ENCODE measurements at places on chromosomes 12 and 14. TPM values are rescaled to one million over a fixed set of nuclear protein-coding genes. Genes with fewer than 3 reads are reported as not detected.

- no peak for DNase-seq
Observed at GRCh38 chr12:60494244-60494643, 898.4 kb downstream of the SLC16A7 start.

- DNase-seq: no peak
Observed at GRCh38 chr12:101608301-101609133, 13.7 kb downstream of the MYBPC1 start.

GRCh38 chr12:96578526-96579125 is 89.2 kb downstream of the CFAP54 start:
- no peak for DNase-seq

DNA sequence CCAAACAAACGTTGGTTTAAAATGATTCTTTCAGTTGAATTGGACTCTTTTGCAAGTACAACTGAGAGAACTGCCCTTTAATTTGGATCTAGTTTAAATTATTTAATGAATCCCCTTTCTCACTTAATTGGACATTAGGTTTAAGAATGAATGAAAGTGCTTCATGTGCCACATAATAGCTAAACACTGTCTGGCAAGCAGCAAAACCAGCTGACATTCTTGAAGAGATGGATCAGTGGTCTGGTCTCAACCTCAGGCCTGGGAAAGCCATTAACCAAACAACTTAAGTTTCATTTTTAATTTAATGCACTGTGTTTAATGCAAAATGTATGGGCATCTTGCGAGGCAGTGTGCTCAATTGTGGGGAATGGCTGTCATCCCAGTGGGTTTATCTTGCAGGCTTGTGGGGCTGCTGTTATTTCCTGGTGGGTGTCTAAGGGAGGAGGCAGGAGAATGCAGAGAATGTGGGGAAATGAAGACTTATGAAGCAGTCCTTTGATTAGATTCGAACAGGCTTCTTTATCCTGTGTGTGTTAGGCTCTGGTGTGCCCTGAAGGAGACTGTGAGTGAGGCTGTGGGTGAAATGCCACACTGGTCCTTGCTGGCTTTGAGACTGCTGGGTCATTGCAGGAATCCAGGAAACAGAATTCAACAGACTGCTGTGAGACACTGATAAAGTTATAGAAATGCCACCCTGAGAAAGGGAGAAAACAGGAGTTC is 144.1 kb upstream of the PELI2 start:
- no peak for DNase-seq

DNA sequence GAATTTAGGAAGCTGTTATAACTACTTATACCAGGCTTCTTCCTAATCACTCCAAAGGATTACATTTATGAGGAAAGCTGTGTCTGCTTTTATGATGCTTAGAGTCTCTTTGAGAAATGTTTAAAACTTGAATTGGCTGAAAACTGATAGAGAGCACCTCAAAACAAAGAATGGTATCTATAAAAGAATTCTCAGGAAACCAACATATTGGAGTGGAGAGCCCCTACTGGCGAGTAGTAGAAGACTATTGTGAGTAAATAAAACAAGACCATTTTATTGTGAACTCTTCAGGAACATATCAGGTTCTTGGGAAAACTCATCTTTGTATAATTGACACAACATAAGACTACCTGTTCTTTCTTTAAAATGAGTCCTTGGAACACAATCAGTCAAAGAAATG is 578.6 kb downstream of the RERGL start:
- DNase-seq: no peak

GRCh38 chr12:93199831-93200236 is 177.9 kb upstream of the NUDT4 start:
- no peak for DNase-seq

Gene ACSM4
- total RNA-seq: not detected

Gene NKX2-1
- not detected for total RNA-seq

Gene GLT8D2
- 12.8 TPM for total RNA-seq

Gene AQP6
- 0.77 TPM for total RNA-seq

Gene CHGA
- not detected for total RNA-seq

Gene LRFN5
- total RNA-seq: 1.2 TPM

All from left cardiac atrium (tissue), 4 donors.